Esophagus muscularis mucosa (tissue), 4 donors: ENCODE measurements at places on chromosomes 2 and 18. TPM values are rescaled to one million over a fixed set of nuclear protein-coding genes. Genes with fewer than 3 reads are reported as not detected.

Gene PLCD4
- total RNA-seq = 2.6 TPM

DNA sequence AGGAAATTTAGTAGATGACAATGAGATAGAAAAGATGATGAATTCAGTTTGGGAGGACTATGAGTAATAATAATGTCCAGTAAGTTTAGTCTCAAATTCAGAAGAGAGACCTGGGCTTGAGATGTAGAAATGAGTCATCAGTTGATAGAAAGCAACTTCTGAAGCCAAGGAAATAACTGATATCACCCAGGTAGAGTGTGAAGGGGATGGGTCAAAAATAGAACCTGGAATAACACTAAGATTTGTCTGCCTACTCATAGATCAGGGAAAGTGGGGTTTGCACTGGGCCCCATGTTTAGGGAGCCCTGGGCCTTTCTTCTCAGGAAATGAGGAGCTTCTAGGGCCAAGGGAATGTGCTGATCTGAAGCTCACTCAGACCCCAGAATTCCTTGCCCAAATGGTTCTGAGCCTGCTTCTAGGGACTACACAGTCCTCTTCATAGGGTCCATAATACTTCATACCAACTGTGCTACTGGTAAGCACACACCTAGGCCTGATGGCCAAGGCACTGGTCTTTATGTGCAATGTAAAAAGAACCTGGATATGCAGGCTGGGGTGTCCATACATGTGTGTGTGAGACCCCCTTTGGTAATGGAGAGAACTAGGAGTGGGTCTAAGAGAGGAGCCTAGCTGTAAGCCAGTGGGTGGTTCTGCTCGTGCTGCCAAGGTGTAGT lies 141.2 kb downstream of the IKZF2 start:
- no peak for DNase-seq

- DNase-seq = no peak
These were observed 666.4 kb upstream of the ZEB2 start for GRCh38 chr2:145186303-145186702.

DNA sequence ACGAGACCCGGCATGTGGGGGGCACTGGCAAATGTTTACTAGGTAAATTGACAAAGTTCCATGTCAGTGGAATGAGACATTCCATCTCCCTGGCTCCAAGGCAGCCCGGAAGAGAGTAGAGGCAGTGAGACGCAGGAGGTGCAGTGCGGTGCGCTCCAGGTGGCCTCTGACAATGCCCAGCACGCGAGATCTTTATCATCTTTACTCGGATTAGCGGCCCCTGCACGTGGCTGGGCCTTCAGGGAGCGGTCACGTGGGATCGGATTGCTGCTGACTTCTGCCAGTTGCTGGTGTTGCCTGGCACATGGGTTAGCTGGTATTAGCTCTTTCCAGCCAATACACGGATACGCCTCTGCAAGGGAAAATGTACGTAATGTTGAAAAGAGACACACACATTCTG lies 151.2 kb upstream of the ALKAL2 start:
- no peak for DNase-seq

GRCh38 chr2:38290332-38290731 lies 86.7 kb downstream of the ATL2 start:
- no peak for DNase-seq

- no peak for DNase-seq
These were observed 978.3 kb downstream of the BCL11A start for GRCh38 chr2:59575191-59575590.

GRCh38 chr2:68391869-68392268 lies 26.8 kb downstream of the PLEK start:
- no peak for DNase-seq
